Activated T-cell treated with anti-CD3 and anti-CD28 coated beads for 48 hours (primary cell): ENCODE measurements at places on chromosomes 11 and 22.

DNA sequence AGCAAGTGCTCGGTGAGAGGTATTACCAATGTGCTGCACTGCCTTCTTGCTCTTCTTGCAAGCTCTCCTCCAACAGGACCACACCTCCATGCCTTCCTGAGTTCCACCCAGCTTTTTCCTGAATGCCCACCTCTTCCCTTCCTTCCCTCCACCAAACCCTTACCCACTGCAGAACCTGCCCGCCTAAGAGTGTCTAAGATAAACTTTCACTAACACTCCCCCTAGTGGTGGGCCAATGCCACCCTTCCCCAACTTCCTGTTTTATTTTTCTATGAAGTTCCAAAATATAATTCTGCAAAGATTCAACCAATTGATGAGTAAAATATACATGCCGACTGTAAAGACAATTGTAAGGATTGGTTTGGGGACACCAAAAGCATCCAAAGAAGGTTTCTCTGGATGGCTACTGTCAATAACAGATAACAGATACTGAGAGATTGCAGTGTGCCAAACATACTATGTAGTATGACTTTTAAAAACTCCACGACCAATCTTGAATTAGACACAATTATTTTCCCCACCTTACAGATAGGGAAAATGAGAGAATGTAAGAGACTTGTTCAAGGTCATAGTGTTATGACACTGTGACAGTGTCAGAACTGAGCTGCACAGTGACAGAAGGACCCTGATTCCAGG lies 38.6 kb upstream of the BMAL1 start:
- DNase-seq: peak; percentile 30

- DNase-seq: no peak
Observed at GRCh38 chr11:121058941-121059340, 35.0 kb downstream of the TBCEL start.

DNA sequence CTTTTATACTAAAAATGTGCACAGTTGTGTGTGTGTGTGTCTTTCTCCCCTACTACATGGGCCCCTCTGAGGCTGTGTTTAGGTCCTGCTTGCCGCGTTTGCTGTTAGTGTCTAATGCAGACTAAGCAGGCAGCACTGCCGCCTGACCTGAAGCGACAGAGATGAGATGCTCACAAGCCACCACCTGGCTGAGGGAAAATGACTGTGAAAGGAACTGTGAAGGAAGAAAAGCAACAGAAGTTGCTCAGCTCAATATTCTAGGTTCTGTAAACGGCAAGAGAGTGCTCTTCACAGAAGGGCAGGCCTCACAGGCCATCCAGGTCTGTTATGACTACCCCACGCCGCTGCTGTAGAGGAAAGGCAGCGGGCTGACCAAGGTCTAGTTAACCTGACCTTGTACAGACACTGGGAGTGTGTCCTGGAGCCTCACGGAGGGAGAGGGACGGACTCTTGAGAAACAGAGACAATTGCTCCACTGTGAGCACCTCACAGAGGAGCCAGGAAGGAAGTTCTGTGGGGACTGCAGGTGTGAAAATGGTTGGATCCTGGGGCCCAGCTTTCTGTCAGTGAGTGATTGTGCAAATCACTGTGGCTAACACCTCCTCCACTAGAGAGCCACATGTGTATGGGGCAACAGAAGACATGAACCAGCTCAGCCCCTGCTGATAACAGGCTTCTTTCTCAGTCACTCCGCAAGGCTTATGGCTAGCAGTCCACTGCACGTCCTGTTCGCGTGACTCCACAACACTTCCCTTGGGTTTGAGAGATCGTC lies 31.3 kb upstream of the YPEL1 start:
- peak; percentile 54 for DNase-seq

DNA sequence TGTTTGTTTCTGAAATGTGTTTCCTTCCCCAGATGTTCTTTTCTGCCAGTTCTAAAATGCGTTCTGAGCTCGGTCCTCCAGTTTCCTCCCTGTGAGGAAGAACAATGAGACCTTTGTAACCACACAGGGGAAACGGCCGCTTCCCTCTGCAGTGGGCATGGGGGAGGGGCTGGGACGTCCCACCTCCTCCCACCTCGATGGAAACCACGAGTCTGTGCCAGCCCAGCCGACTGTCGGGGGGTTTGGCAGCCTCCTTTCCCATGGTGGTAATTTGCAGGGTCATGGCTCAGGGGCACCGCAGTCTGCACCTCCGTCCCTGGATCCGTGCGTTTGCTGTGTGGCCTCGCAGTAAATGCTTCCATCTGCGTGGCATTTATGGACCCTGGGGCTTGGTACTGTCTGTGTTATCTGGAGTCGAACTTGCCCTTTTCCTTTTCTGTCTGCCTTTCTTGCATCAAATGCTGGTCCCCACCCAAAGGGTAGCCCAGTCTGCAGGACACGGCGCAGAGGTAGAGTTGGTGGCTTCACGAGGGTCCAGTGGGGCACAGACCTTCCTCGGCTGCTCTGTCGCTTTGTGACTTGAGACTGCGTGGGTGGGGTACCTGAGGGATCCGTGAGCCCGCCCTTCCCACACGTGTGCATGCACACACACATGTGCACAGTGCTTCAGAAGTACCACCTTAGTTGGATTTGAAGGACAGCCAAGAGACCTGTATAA lies 16.1 kb downstream of the LRP5 start:
- no peak for DNase-seq

DNA sequence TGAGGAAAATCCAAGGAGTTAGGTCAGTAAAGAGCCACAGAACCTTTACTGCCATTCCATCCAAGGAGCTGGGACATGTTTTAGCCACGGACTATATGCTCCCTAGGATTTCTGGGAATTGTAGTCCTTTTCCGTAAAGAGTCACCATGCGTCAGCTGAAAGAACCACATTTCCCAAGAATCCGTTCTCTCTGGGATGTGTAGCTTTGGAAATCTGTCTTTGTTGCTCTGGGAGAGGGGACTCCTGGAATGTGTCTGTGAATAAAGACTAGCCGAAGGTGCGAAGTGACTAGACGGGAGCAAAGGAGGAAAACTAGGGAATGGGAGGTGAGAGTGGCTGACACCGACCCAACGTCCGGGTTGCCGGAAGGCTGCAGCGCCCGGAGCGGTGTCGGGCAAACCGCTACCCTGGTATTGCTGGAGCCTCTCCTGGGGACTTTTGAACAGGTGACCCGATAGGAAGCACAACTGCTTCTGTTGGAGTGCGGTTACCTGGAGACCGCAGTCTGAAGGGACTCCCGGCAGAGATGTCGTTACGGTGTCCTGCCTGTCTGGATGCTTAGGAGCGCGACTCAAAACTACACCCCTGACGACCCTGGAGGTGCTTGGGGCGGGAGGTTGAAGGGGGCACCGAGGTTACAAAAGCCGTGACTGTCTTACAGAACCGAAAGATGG lies at the start of gene IFTAP:
TSS of gene IFTAP (plus strand) at position 187 of the 674 bp plus-strand sequence. CDS start 15,602 bp downstream, outside the sequence.
- DNase-seq: peak; percentile 8

GRCh38 chr11:76668362-76669155 lies 2.0 kb downstream of the LRRC32 start:
- no peak for DNase-seq

DNA sequence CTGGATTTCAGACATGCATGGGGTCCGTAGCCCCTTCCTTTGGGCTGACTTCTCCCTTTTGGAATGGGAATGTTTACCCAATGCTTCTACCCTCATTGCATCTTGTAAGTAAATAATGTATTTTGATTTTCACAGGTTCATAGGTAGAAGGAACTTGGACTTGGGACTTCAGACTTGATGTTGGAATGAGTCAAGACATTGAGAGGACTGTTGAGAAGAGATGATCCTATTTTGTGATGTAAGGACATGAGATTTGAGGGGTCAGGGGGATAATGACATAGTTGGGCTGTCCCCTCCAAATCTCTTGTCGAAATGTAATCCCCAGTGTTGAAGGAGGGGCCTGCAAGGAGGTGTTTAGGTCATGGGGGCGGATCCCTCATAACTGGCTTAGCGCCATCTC lies 933 bp upstream of the KRTAP5-10 start:
- no peak for DNase-seq

DNA sequence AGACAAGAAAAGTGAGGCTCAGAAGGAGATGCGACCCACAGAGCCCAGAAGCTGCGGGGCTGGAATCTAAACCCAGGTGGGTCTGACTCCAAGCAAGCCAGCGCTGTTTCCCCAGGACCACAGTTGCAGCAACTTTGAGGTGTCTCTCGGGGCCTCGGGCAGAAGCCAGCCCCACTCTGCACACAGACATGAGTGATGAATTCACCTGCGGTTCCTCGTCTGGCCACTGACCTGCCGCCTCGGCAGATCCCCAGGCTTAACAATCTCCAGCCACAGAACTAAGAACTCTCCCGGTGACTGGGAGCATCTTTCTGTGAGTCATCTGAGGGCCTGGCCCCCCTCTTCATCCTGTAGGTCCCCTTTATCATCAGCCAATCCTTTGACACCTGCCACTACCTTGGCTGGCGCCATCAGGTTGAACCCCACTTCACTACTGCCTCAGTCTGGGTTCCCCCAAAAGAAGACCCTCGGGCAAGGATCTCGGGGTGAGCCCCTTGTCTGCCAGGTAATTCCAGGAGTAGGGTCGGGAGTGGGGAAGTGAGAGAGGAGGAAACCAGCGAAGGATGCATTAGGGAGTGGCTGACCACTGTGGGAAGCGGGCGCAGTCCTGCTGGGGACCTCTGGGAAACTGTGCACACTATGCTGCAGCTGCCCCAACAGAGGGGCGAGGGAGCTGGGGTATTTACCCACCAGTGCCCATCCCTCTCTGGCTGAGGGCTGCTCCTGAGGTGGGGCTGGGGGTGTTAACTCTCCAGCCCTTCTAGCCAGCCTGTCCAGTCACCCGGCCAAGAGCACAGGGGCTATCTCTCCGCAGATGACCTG lies 33.0 kb upstream of the MN1 start:
- DNase-seq: no peak

DNA sequence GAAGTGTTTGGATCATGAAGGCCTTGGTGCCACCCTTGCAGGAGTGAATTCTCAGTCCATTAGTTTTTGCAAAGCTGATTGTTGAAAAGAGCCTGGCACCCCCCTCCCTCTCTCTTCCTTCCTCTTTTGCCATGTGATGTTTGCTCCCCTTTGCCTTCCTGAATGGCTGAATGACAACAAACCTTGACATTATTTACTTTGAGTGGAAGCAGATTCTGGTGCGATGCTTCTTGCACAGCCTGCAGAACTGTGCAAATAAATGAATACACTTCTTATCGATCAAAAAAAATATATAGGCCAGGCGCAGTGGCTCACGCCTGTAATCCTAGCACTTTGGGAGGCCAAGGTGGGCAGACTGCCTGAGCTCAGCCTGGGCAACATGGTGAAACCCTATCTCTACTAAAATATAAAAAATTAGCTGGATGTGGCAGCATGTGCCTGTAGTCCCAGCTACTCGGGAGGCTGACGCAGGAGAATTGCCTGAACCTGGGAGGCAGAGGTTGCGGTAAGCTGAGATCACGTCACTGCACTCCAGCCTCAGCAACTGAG lies 2.0 kb upstream of the NARS2 start:
- DNase-seq: no peak

DNA sequence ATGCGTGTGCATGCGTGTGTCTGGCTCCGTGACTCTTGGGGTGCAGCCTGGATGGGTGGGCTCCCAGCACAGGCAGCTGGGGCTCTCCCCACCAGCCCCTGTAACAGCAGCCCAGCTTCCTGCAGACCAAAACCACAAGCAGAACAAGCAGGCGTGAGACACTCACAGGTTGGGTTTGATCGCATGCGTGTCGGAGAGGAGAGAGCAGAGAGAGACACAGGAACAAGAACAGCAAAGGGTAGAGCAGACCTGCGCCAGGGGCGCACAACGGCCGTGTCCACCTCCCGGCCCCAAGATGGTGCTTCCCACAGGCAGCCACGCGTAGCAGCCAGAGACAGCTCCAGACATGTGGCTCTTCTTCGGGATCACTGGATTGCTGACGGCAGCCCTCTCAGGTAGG lies at the start of gene CD6:
TSS of gene CD6 (plus strand) at position 161 of the 400 bp plus-strand sequence. CDS start at position 347, 186 bp downstream.
- DNase-seq: no peak

DNA sequence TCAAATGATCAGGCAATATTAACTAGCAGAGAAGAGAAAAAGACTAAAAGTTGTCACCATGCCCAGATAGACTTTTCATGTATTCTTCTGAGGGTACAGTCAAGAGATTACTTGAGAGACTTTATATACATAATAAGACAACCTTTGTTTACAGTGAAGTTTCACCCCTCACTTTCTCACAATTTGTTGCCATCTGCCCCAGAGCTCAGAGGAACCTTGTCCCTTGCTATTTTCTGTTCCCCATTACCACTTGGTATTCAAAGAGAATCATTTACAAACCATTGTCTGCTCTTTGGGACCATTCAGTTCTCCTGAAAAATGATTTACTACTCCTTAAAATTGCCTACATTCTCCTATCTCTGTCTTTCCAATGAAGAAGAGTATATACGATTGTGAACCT lies 544.6 kb downstream of the CNTN5 start:
- no peak for DNase-seq

GRCh38 chr11:1461826-1462697 lies 24.5 kb downstream of the MOB2 start:
- DNase-seq: no peak

- no peak for DNase-seq
Observed at GRCh38 chr11:100876815-100877520, 189.9 kb downstream of the ARHGAP42 start.

- DNase-seq: no peak
Observed at GRCh38 chr11:119734788-119735187, 5.8 kb upstream of the NECTIN1 start.

GRCh38 chr11:82718307-82718706 lies 15.4 kb downstream of the FAM181B start:
- DNase-seq: no peak

- no peak for DNase-seq
Observed at GRCh38 chr11:102238391-102238821, 78.9 kb upstream of the BIRC3 start.

DNA sequence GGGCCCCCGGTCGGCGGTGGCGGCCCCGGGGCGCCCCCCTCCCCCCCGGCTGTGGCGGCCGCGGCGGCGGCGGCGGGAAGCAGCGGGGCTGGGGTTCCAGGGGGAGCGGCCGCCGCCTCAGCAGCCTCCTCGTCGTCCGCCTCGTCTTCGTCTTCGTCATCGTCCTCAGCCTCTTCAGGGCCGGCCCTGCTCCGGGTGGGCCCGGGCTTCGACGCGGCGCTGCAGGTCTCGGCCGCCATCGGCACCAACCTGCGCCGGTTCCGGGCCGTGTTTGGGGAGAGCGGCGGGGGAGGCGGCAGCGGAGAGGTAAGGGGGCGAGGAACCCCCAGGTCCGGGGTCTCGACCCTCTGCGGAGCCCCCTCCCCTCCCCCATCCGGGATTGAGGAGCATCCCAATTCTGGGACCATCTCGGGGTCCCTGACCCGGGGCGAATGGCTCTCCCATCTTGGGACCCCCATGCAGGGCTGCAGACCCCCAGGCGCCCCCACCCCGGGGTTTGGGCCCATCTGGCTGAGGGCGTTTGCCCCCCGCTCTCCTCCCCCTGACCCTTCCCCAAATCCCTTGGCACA lies 431 bp downstream of the KMT2A start:
- no peak for DNase-seq

GRCh38 chr11:9575260-9576240 lies 2.1 kb downstream of the WEE1 start:
- DNase-seq: no peak

DNA sequence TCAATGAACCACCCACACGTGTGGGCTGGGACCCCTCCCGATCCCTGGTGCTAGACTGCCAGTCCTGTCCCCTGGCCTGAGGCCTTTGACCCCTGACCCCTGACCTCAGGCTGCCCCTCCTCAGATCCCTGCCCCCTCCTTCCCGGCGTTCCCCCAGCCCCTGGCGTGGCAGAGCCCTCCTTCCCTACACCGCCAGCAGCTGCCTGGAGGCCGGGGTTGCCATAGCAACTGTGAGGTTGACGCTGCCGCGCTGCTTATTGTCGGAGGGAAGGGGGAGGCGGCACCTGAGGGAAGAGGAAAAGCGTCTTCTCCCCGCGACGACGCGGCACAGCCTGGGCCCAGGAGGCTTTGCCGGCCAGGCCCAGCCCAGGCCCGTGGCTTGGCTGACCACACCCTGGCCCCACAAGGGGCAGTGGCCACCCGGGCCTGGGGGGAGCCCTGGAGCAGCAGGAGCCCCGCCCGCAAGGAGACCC lies 32.6 kb downstream of the SHANK3 start:
- no peak for DNase-seq
